Suppressor macrophage (primary cell): ENCODE measurements at places on chromosomes 13 and 19.

DNA sequence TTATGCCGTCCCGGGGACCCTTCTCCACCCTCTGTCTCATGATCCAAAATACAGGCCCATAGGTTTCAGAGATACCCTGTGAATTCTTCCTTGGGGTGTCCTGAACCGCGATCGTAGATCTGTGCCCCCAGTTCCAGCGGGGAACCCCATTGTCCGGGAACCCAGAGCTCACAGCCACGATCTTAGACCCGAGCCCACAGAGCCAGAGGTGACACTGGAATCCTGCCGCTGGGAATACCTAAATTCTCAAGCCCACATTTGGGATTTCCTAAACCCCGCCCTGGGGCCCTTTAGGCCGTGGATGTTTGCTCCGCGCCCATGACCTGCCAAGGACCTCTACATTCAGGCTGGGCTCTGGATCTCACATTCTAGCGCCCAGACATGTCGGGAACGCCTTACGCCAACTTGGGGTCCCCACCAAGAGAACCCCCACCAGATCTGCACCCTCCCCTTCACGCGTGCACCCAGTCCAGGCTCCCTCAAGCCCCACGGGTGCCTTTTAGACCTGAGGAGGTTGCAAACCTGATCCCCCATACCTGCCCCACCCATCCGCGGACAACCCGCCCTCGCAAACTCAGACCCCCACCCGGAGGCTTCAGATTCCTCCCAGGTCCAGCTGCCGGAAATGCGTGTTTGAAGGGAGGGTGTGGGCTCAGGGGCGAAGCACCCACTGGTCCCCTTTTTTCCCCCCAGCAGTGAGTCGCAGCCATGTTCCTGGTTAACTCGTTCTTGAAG lies 605 bp downstream of the CAPNS1 start:
- peak; percentile 43 for DNase-seq

DNA sequence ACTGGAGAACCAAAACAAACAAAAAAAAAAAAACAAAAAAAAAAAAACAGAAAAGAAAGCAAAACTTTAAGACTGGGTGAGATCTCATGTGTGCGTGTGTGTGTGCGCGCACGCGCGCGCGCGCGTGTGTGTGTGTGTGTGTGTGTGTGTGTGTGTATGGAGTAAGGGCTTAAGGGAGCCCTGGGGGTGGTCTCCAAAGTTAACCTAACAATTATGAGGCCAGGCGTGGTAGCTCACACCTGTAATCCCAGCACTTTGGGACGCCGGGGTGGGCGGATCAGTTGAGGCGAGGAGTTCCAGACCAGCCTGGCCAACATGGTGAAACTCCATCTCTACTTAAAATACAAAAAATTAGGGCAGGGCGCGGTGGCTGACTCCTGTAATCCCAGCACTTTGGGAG lies 46.7 kb downstream of the CYP4F22 start:
- DNase-seq = no peak

DNA sequence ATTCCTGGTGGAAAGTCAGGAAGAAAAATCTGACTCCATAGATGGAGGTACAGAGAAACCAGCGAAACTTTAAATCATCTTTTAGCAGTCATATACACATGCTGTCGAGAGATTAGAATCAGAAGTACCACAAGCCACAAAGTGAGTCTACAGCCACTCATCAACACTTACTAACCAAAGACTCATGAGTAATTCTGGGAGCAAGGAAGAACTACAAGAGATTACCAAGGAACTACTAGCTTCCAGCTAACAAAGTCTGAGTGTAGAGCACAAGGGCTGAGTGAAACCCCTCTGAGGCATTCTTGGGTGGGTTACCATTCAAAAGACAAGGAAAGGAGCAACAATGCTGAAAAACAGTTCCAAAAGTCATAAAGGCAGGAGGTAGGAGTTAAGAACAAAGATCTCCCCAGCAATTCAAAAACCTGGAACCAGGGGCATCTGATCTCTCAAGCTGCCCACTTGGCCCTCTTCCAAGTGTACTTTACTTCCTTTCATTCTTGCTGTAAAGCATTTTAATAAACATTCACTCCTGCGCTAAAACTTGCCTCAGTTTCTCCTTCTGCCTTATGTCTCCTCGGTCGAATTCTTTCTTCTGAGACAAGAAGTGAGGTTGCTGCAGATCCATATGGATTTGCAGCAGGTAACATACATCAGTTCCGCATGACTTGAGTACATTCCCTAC lies 13.0 kb downstream of the RBM26 start:
- DNase-seq = peak; percentile 32

DNA sequence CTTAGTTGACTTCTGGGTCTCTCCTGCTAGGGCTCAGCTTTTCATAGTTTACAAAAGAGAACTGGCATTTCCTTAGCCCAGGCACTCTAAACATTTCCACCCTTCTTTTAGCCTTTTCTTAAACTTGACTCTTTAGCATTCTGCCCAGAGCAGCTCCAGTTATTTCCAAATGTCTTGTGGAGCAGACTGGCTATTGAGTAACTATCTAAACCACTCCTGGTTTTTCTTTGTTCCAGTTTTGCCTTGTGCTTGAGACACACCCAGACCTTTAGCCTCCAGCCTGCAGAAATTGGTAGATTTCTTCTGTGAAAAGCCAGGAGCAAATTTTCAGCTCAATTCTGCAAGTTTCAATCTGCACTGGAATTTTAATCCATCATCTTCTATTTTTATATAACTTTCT lies 1813.1 kb downstream of the OLFM4 start:
- DNase-seq = no peak

DNA sequence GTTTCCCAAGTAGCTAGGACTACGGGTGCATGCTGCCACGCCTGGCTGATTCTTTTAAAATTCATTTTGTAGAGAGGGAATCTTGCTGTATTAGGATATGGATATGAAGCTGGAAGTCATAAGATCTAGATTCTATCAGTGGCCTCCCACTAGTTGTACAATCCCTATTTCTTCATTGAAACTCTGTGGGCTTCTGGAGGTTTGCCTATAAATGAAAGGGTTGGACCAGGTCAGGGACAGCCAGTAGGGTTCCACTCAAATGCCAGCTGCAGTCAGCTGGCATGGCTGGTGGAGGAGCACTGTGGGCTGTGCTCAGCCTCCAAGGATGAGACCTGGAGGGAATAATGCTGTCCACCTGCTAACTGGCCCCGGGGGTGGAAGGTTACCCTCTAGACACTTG lies 110.2 kb upstream of the GJB6 start:
- peak; percentile 37 for DNase-seq

- DNase-seq = no peak
Observed at GRCh38 chr13:107231944-107232343, 664.0 kb upstream of the ARGLU1 start.
